HFFc6 (cell line): ENCODE measurements at places on chromosomes 2 and 18. TPM values are rescaled to one million over a fixed set of nuclear protein-coding genes. Genes with fewer than 3 reads are reported as not detected.
A peak's percentile ranks its signal among the peaks of the same experiment; 100 is the strongest.

GRCh38 chr2:219158586-219158985, 2.0 kb downstream of the NHEJ1 start:
- DNase-seq = peak; percentile 35

DNA sequence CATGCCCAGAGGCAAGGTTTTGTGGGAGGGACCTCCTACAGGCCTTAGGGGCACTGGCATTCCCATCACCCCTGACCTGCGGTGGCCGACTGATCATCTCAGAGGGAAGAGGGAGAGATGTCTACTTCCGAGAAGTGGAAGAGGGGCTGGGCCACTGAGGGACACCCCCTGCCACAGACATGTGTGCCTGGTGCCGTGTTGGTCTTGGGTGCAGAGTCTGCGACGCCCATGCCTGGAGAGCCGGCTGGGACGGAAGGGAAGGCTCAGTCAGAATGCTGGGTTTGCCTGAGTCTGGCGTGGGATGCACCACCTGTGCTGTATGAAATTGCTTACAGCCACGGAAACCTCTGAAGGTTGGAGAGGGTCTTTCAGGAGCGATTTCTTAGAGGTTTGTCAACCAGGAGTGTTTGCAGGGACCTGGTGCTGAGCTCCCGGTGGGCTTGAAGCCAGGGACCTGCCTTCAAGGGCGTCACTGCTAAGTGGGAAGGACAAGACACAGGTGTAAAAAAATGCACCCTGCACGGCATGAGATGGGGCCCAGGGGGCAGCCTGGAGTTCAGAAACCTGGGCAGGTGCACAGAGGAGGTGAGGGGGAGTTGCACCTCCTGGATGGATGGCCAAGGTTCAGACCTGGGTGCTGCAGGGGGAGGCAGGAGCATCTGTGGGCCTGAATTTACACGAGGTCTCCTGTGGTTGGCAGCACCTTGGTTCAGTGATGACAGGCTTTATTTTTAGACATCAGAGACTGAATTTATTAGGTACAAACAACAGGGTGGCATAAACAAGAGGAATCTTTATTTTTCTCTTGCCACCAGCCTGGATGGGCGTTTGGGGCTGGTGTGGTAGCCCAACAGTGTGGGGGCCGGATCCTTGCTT, 100.3 kb downstream of the CTIF start:
- DNase-seq = no peak

DNA sequence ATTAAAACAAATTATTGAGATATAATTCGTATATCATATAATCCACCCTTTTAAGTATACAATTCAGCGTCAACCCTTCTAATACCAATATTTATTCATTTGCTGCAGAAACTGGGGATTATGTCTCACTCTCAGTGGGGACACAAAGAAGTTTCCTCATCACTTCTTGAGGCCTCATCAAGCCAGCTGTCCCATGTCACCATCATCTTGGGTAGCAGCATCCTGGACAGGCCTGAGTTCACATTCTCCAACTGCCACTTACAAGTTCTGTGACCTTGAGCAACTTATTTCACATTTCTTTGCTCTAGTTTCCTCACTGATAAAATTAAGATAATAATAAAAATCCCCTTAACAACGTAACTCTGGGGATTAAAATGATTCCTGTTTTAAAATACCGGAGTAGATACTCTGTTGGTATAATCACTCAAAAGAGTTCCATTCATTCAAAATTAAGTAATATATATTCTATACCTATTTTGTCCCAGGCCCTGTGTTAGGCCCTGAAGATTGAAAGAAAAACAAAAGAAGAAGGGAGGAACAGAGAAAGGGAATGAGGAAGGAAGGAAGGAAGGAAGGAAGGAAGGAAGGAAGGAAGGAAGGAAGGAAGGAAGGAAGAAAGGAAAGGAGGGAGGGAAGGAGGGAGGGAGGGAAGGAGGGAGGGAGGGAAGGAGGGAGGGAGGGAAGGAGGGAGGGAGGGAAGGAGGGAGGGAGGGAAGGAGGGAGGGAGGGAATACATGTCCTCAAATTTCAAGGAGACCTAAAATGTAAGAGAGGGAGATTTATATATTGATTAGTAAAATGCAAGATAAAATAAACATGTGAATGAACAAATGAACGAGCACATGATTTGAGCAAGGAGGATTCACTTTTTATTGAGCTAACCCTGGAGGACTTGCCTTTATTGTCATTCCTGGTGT, 42.4 kb downstream of the NCKAP5 start:
- DNase-seq = no peak

Gene KIF5C
- total RNA-seq = 0.57 to 1.1 TPM (median 0.70 TPM) in 3 replicates

Gene SERPINB11
- total RNA-seq = not detected in 3 replicates

DNA sequence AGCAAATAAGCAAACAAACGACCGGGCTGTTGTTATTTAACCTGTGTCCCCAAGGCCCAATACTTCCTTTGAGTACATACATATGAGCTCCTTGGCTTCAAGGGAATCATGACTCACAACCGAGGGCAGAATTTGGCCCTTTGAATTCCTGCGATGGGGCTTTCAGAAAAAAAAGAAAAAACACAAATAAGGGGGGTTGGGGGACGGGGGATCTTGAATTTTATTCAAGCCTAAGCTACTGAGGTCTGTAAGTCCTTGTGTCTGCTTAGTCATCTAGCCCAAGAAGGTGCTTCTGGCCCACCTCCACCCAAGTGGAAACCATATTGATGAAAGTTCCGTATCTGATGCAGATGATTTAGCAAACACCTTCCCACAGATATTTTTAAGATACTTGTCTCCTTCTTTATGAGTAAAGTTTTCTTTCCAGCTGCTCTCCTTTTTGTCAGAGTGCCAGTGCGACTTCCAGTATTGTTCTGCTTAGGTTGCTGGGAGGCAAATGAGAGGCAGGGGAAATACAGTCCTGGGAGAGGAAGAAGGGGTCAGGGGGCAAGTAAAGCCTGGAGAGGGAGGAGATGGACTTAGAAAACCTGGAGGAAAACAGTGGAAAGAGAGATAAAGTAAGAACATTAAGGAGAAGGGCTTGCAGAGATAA, 169.6 kb downstream of the ZEB2 start:
- DNase-seq = no peak

Gene TCF7L1
- 2.1 to 9.1 TPM (median 3.2 TPM) in 3 replicates for total RNA-seq

DNA sequence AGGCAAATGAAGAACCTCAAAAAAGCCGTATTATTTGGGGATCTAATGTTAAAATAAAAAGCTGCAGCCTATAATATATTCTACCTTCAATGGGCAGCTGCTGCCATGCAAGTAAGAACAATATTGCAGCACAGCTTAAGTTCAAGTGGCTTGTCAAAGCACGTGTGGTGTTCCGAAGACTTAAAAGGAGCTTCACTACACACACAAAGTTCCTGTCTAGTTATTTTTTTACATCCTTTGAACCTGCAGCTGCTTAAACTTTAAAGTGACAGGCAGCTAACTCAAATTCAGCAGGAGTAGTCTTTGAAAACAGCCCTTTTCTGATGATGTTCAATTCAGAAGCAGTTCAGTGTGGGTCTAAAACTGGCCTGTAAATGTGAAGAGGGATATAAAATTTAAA, 85.8 kb upstream of the XIRP2 start:
- DNase-seq = no peak

- no peak for DNase-seq
Observed at GRCh38 chr2:137771064-137771463, 193.2 kb upstream of the HNMT start.

Gene LOXHD1
- total RNA-seq = not detected in 3 replicates

Gene TUBB8B
- not detected in 3 replicates for total RNA-seq

DNA sequence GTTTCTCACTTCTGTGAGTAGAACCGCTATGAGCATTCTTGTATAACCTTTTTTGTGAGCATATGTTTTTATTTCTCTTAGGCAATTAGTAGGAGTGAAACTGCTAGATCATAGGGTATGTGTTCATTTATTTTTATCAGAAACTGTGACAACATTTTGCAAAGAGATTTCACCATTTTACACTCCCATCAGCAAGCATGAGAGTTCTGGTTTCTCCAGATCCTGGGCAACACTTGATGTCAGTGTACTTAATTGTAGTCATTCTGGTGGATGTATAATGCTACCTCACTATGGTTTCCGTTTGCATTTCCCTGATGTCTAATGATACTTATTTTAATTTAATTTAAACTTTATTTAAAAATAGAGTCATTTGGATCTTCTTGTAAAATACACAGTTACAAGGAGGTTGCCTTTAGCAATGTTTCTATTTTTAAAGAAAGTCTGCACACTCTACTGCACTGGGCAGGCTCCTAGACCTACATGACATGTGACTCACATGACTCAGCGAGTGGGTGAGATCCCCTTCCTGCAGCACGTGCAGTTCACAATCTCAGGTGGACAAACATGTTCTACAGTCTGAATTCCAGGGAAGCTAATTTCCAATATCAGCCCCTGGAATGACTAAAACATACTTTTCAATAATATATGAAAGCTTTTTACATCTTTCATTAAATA, 127.0 kb upstream of the BCL2L11 start:
- no peak for DNase-seq

Gene STAT4
- total RNA-seq = 0.24 to 0.74 TPM (median 0.46 TPM) in 3 replicates
